ENCODE measurements at places on chromosomes 11 and 22.

DNA sequence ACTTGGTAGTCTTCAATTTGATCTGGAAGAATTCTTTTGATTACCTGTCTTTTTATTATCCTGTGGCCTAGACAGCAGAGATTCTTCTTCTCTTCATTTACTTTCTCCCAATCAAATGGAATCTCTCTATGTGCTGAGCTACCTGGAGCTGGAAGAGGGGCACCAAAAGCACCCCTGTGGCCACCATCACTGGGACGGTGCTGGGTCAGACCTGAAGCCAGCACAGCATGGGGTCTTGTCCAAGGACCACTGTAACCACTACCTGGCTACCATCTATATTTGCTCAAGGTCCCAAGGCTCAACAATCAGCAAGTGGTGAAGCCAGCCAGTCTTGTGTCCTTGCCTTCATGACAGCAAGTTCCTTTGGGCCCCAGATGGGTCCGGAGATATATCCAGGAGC is 186.6 kb downstream of the JRKL start:
- no peak for DNase-seq

- no peak for DNase-seq
Measured at GRCh38 chr11:110295531-110296225, 736 bp downstream of the RDX start.

DNA sequence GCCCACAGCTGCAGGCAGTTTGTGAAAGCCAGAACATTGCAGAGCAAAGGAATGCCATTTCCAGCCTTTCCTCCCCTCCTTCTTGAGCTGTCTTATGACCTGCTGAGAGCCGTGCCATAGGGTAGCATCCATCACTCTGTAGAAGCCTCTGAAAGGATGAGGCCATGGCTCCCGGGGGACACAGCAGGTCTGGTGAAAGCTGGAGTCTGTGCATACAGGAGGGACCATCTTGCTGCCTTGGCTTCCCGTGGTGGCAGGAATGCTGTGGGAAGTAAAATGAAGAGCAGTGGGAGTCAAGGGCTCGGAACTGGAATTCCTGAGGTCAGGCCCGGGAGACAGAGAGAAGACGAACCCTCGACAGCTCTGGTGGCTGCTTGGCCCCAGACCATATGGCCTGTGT is 30.9 kb downstream of the ANO1 start:
- no peak for DNase-seq

DNA sequence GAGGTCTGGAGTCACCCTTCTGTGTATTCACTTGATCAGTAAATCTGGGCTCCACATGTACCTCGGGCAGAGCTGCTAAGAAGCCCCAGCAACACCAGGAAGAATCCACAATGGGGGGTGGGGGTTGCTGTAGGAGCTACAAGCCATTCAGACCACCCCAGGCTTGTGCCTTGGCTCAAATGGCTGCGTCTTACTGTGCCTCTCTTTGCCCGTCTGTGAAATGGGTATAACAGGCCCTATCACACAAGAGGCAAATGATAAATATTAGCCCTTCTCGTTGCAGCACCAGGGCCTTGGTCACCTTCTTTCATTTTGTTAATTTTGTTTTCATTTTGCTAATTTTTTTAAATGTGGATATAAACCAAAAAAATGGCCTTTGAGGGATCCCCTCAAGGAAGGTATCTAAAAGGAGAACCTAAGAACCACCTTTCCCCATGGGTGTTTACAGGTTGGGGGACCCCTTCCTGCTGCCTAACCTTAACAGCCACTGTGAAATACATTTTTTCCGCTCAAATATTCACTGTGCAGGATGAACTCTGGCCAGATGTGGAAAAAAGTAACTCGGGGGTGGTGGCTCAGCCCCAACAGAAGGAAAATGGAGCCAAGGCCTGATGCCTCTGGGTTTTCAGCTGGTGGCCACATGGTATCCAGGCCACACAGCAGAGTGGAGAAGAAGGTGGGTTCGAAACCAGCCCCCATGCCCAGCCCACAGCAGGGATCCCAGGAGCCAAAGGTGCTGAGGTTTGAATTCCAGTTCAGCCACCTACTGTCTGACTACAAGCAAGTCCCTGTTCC is 284.0 kb downstream of the MN1 start:
- no peak for DNase-seq

GRCh38 chr11:94638301-94638901 is 71.2 kb downstream of the PIWIL4 start:
- no peak for DNase-seq

GRCh38 chr22:30876915-30877553 is 91.5 kb downstream of the MORC2 start:
- peak; percentile 74 for DNase-seq

- DNase-seq = no peak
Measured at GRCh38 chr11:122743949-122744348, 88.4 kb downstream of the UBASH3B start.

DNA sequence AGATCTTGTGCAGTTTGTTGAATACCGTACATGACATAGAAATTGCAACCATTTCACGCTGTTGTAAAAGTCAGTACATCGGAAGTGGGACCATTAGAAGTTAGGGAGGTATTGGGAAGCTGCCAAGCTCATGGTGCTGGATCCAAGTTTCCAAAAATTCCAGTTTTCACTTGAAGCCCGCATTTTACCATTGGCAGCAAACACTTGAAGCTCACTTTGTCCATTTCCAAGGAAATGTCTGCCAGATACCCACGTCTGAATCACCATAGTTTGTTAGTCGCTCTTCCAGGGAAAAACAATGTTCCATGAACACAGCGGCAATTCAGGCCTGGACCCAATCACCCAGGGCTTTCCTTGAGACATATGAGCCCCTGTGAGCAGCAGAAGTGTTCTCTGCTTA is 22.6 kb upstream of the PARVB start:
- DNase-seq = no peak

- DNase-seq = no peak
Measured at GRCh38 chr22:30121960-30122359, 41.7 kb downstream of the HORMAD2 start.

DNA sequence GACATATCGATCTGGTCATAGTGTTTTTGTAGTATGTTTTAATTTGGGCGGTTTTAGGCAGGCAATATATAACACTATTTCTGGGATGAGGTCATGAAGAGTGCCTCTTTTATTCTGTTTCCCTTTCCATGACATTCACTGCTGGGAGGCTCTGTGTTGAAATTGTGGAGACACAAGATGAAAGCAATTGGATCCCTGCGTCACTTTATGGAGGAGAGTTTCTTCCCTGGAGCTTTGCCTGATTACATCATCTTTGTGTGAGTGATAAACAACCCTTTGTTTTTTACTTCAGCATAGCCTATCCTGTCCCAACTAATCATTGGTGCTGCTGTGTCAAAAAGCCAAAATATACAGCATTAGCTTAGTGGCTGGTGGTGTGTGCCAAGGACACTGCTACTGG is 48.6 kb downstream of the PARVG start:
- DNase-seq = no peak

- DNase-seq = no peak
Measured at GRCh38 chr11:59954219-59954847, 9.5 kb upstream of the OOSP4A start.

- no peak for DNase-seq
Measured at GRCh38 chr11:76628408-76628947, 42.1 kb downstream of the LRRC32 start.

- no peak for DNase-seq
Measured at GRCh38 chr11:95891423-95892170, 32.3 kb downstream of the MTMR2 start.

DNA sequence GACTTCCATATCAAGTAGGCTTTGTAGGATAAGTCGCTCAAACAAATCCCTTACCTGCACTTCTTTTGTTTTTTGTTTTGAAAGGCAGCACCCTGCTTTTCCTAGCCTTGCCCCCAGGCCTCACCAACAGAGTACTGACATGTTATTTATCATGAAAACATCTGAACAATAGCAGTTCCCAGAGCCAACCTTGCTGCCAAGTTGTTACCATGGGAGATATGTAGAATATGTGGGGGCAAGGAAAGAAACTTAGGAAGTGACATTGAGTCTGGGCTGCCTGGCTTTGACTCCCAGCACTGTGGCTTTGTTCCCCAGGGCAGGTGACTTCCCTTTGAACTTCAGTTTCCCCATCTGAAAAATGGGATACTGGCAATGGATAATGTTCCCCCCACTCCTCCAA is 53.4 kb upstream of the CRYBB3 start:
- no peak for DNase-seq

DNA sequence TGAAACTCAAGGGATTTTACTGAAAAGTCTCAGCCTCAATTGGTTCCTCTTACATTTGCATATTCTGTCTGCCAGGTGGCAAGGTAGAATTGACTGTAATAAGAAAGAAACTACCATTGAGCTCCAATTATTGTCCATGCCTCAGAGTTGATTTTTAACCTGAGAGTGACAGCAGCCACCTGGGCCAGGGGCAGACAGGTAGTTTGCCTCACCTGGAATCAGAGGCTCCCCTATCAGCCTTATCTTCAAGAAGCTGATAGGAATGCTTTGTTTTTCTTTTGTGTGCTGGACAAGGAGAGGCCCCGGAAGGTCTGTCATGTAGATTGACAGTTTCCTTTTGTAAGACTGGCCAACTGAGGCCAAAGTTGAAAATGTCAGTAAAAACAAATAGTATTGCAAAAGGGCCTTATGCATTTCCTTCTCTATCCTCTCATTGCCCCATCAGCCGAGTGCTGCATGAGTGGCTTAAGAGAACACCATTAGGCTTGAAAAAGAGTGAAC is 34.1 kb downstream of the CD44 start:
- no peak for DNase-seq

GRCh38 chr11:71433648-71434450 is 14.3 kb downstream of the DHCR7 start:
- DNase-seq = no peak

GRCh38 chr11:84128840-84129239 is 842.7 kb upstream of the CCDC90B start:
- DNase-seq = no peak

DNA sequence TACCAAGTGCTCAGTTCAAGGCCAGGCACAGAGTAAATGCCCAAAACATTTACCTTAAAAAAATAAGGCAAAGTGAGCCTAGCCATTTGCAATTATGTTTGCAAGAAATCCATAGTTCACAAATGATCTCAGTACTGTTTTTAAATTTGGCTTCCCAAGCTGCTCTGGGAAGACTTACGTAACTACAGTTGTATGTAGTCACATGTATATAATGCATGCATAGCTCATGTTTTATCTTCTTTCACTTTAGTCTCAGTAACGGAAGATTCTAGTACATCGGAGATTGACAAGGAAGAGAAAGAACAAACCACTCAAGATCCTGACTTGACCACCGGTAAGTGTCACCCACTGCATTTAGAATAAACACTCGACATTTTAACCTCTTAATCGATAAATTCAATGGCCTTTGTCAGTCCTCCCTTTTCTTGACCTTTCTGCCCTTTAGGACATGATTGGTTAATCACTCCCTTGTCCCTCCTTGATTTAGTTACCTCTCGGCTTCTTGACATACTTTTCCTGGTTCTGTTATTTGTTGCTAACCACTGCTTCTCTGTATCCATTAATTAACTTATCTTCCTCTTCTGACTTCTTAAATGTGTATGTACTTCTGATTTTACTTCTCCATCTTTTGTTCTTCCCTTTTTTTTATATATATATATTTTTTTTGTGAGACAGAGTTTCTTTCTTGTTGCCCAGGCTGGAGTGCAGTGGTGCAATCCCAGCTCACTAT is 18.0 kb upstream of the JHY start:
- DNase-seq = no peak

- DNase-seq = no peak
Measured at GRCh38 chr11:18633256-18634139, 644 bp downstream of the SPTY2D1 start.

- DNase-seq = no peak
Measured at GRCh38 chr11:17150521-17150920, 57.3 kb downstream of the PIK3C2A start.

DNA sequence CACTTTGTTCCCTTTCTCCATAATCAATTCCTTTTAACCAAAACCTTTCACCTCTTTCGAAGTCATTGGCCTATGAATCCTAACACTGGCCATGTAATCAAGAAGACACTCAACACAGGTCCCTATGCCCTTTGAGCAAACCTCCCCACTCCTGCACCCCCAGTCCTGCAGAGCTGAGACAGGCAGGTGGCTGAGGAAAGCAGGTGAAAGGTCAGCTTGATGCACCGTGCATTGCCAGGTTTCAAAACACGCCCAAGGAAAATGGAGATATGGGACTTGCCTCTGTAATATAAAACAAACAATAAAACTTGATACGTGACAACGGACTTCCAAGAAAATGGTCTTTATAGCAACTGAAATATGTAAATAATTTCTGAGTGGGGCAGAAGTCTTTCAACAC is 10.6 kb downstream of the CPT1A start:
- no peak for DNase-seq

DNA sequence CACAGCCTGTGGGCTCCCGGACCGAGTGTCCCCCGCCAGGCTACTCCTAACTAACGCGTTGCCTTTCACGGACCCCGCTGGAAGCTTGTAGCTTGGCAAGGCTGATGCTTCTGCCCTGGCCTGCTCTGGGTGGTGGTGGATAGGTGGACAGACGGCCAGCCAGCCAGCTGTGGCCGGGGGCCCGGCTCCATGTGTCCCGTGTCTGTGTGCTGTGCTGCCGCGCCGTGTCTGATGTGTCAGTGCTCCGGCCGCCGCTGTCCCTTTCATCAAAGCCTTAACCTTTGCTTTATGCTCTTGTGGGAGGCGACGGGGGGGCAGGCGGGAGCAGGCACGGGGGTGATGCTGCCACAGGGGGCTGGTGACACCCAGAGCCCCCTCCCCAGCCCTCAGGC is 5.0 kb downstream of the CCDC188 start:
- DNase-seq = no peak

DNA sequence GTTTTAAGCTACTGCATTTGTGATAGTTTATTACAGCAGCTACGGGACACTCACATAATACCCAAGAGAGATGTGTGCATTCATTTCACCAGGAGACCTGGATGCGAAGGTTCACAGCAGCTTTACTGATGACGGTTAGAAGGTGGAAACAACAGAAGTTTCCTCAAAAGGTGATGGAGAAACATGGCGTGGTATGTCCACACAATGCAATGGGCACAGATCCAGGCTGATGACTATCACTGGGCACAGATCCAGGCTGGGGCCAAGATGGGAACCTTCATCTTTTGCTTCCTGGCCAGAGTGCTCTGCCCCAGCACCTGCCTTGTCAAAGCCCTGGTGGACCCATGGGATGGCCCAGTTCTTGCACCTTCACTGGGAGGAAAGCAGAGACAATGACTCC is 30.6 kb upstream of the RFPL3 start:
- no peak for DNase-seq

All from cerebellar nuclear complex (tissue), 1 donor.